Esophagus muscularis mucosa (tissue), 4 donors: ENCODE measurements at places on chromosomes 3 and 15. TPM values are rescaled to one million over a fixed set of nuclear protein-coding genes. Genes with fewer than 3 reads are reported as not detected.

DNA sequence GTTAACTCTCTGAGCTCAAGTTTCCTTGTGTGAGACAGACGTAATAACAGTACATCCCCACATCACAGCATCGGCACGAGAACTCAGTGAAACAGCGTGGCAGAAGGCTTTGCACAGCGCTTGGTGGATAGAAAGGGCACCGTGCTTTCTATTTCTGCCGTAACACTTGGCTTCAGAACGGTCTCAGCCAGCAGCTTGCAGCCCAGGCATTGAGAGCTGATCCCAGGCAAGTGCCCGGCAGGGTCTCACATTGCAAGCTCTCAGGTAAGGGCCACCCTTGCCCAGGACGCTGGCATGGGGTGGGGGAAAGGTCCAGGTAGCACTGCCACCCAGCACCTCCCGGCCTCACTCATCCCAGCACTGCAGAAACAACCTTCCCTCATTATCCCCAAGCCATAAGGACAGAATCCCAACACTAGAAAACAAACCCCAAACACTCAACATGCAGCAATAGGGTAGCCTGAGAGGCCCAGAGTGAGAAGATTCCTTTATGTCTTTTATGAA, 70.5 kb upstream of the ITGA11 start:
- peak; percentile 57 for DNase-seq

- no peak for DNase-seq
Measured at GRCh38 chr3:50274371-50275104, 4.3 kb upstream of the LSMEM2 start.

DNA sequence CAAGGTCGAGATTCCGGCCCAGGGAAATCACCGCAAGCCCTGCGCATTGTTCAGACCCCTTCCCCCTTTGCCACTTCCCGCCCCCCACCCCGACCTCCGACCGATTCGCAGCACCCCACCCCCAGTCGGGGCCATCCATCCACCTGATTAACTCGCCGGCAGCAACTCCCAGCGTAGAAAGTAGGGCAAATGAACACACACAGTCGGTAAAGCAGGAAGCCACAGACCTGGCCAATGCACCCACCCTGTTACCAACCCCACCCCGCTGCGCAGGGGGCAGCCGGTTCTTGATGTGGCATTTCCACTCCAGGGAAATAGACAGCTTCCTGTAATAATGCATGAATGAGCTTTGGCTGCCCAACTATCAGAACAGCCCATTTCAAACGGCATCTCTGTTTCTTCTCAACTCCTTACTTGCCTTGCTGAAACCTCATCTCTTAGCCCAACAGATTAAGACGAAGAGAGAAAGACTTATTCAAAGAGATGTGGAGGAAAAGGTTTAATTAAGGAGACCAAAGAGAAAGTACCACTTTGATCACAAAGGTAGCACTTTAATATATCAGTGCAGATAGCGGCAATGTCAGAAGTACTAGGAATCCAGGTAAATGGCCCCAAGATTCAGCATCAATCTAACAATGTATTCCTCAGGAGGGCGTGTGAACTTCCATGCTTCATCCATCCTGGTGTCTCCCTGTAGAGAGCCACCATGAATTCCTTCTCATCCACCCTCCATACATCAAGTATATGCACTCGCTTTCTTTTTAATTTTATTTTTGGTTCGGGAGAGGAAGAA, 1.9 kb downstream of the TNIK start:
- DNase-seq, result no peak

- DNase-seq, result no peak
Measured at GRCh38 chr15:67922971-67923945, 83.4 kb upstream of the RNU6-1 start.

GRCh38 chr15:78040653-78041244, 36.8 kb downstream of the TBC1D2B start:
- DNase-seq, result no peak

DNA sequence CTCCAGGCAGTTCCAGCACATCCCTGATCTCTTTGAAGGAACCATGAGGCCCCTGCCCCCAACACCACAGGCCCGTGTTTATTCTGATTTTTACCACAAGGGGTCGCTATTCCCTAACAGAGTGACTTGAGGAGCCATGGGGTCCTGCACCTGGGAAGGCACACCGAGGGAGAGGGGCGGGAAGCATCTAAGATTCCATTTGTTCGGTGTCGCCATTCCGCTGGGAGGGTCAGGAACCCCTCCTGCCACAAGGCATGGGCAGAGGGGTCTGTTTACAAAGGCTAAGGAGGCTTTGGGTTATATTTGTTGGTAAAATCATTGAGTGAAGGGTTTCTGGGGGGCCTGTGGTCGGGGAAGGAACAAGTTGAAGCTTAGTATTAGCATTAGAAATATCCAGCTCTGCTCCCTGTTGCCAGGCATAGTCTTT, 77.1 kb downstream of the WDR76 start:
- no peak for DNase-seq

- no peak for DNase-seq
Measured at GRCh38 chr15:59996298-59997041, 7.6 kb upstream of the FOXB1 start.

- no peak for DNase-seq
Measured at GRCh38 chr3:190996181-190996775, 133.8 kb upstream of the GMNC start.

GRCh38 chr15:31264559-31265089, 62.0 kb upstream of the KLF13 start:
- DNase-seq, result no peak

DNA sequence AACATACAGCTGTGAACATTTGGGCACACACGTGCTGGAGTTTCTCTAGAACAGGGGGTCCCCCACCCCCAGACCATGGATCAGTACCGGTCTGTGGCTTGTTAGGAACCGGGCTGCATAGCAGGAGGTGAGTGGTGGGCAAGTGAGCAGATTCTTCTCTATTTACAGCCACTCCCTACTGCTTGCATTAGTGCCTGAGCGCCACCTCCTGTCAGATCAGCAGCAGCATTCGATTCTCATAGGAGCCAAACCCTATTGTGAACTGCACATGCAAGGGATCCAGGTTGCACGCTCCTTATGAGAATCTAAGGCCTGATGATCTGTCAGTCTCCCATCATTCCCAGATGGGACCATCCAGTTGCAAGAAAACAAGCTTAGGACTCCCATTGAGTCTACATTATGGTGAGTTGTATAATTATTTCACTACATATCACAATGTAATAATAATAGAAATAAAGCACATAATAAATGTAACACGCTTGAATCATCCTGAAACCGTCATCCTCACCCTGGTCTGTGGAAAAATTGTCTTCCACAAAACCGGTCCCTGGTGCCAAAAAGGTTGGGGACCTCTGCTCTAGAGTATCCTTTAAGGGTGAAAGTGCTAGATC, 25.8 kb downstream of the CHRM5 start:
- no peak for DNase-seq

- DNase-seq, result no peak
Measured at GRCh38 chr3:59709702-59710553, 660.1 kb upstream of the CFAP20DC start.

GRCh38 chr15:56056626-56057025, 63.2 kb upstream of the NEDD4 start:
- no peak for DNase-seq

DNA sequence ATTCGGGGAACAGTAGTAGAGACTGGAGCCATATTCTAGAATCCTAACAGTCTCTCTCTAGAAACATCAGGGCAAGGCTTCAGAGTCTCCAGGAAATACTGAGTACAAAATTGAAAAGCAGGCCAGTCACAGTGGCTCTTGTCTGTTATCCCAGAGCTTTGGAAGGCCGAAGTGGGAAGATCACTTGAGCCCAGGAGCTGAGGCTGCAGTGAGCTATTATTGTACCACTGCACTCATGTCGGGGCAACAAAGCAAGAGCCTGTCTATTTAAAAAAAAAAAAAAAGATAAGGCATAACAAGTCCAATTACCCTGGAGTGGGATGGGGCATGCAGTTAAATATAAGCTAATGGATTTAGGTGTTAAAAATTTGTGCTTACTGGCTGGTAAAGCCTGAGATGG, 79.0 kb downstream of the SEMA6D start:
- no peak for DNase-seq

DNA sequence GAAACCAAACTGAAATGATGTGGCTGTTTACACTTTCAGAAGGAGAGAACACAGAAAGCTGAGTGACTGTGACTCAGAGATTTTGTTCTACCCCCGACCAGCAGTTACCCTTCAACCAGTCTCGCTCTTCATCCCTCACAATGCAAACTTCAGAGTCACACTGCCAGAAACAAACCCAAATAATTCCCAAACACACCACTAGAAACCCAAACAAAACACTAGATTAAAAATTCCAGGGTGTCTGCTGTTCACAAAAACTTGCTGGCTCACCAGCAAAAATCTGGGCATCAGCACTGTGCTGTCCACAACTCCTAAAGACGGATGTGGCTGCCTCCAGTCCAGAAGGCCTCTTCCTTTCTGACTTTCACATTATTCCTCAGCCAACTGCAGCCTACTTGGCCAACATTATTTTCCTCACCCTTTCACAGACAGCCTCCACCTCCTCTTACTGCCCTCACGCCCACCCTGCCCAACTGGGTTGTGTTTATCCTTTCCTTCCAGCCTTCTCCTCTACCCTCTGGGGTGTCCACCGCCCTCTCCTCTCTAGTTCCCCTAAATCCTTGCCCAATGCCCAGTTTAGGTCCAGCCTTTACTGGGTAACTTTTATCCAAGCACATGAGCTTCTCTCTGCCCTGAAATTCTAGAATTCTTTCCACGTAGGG, 71.4 kb downstream of the MECOM start:
- DNase-seq, result no peak

DNA sequence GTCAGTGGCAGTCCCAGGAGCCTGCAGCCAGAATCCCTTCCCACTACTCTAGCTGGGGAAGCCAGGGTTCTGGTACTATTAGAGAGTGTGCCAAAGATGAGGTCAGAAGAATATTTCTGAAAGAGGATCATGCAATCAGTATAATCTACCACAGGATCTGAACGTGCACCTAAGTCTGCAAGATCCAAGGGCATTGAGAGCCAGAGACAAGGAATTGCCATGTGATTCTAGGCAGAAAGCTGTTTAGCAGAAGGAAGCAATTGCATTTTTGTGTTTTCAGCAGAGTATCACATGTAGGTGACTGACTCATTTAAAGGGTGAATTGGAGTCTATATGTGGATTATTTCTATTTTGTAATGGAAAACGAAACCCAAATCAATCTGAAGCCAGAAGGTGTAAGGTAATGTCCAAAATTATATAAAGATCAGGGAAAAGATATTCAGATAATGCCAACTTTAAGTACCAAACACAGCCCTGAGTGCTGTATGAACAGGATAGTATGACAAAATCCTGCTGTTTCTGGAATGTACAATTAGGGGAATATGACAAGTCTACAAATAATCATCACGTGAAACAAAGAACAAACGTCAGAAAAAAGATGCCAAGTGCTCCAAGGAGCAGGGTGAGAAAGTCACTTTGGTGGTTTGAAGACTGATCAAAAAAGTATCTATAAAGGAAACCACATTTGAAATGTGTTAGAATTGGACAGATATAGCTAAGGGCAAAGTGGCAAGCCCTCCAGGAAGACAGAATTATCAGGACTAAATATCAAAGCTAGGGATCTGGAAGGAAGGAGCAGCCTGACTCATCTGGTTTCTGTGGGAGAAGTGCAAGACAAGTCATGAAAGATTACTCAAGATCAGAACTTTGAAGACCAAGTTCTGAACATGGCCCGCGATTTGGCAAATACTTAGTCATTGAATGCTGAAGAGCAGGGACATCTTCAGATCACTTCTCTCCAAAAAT, 1036.6 kb downstream of the NTRK3 start:
- DNase-seq, result peak; percentile 57

GRCh38 chr3:14154895-14155440, 23.4 kb downstream of the XPC start:
- DNase-seq, result peak; percentile 70

- DNase-seq, result no peak
Measured at GRCh38 chr3:44419116-44419922, 58.2 kb downstream of the ZNF445 start.

DNA sequence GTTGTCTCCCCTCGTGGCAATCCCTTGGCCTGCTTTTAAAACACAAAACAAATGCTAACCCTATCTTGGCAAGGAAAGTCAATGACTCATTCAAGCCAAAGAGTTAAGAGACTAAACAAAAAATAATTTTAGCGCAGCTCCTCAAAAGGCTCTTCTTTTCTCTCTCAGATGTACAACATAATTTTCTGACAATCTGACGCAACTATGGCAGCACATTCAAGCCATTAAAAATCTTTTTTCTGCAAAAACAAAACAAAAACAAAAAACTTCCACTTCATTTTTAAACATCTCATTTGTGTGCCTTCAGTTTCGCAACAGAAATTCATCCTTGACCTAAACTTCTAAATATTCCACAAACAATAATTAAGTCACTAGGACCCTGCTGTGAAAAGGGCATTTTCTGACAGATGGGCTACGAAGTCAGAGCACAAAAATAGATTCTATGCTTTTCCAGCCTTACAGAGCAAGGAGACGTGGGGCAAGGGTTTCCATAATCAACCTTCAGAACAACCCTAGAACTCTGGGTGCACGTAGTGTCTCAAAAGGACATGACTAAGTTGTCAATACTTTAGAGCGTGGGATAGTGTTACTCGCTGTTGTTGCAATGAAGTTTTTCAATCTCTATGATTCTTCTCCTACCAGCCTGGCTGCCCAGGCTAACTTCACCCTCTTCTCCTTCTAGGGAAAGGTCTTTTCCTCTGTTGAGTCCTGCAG, 84.3 kb downstream of the MB21D2 start:
- no peak for DNase-seq

GRCh38 chr3:58333206-58334012, 717 bp downstream of the PXK start:
- DNase-seq, result no peak

GRCh38 chr15:89533861-89534544, 37.6 kb upstream of the RHCG start:
- no peak for DNase-seq

DNA sequence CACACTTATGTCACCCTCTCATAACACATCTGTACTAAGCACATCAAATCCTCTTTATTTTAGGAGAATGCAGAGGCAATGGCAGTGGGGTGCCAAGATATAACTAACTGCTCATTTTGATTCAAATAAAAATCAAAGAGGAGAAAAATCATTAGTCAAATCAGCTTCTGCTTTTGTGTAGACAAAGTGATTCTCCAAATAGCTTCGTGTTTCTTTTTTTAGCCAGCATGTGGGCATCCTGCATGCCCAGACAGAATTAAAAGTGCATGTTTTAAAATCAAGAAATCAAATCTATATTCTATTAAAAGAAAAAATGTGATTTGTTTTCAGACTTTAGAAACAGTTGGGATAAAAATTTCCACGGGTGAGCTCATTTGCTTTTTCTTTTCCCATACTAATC, 761.3 kb upstream of the CFAP20DC start:
- no peak for DNase-seq

TSPAN3 gene
- total RNA-seq, result 92.2 TPM

AHSG gene
- total RNA-seq, result not detected

ZNF860 gene
- under 0.01 TPM for total RNA-seq

ITIH1 gene
- not detected for total RNA-seq

IL12A gene
- 0.83 TPM for total RNA-seq

LAMB2 gene
- total RNA-seq, result 852 TPM

RBP2 gene
- not detected for total RNA-seq

SNAP23 gene
- total RNA-seq, result 76.2 TPM

STRIT1 gene
- not detected for total RNA-seq

SEMA7A gene
- 4.1 TPM for total RNA-seq

CFAP91 gene
- total RNA-seq, result 4.6 TPM

CFAP20DC gene
- not detected for total RNA-seq

PRICKLE2 gene
- 99.9 TPM for total RNA-seq
